ENCODE measurements at places on chromosomes 2 and 18.

GRCh38 chr2:36172824-36173223, 182.8 kb upstream of the CRIM1 start:
- no peak for DNase-seq

GRCh38 chr2:140891614-140892212, 1239.1 kb downstream of the LRP1B start:
- DNase-seq: no peak

- DNase-seq: no peak
These were observed 169.2 kb downstream of the ETAA1 start for GRCh38 chr2:67566285-67566684.

- no peak for DNase-seq
These were observed 87.9 kb upstream of the KCNH7 start for GRCh38 chr2:162926501-162926900.

DNA sequence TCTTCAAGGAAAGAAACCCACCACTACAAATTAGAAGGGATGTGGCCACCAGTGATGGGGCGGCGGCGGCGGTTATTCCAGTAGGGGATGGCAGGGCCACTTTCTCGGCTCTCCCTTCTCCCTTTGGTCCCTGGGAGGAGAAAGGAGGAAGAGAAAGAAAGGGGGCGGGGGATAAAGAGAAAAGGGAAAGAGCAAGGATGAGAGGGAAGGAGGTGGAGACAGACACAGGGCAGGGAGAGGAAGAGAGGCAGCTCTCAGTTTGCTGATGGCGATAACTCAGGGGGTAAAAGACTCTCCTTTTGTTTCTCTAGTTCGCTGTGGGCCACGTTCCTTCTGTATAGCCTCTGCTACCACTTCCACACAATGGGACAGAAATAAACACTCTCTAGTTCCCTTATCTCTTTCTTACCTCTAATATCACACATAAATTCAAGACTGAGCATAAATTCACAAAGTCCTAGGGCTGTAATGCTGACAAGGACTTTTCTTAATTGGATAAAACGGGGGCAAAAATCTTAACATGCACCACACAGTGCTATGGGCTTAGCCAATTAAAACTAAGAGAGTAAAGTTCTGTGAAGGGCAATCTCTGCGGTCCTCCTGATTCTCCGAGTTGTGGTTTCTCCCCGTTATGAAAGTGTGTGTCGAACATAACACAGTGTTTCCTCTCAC, 14.6 kb downstream of the SFT2D3 start:
- no peak for DNase-seq

Data from NCI-H510A treated with DMSO at 0.1 percent for 48 hours (cell line).